ENCODE measurements at places on chromosomes 2 and 18. TPM values are rescaled to one million over a fixed set of nuclear protein-coding genes. Genes with fewer than 3 reads are reported as not detected.

DNA sequence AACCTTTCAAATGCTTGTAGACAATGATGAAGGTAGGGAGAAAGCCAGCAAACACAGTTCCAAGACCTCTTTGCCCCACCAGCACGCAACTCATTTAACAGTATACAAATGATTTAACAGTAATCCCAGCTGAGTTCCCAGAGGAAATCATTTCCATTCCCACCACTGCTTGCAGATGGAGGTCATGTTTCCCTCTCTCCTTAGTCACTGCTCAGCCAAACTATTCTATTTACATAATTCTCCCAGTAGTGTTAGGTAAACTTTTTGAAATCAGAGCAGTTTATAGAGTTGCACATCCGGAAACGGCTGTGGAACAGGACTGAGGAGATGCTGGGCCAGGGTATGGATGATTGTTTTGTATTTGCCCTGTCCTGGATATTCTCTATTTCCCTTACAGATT lies 328.5 kb downstream of the FIGN start:
- DNase-seq: no peak

- no peak for DNase-seq
Measured at GRCh38 chr2:200345975-200346374, 39.5 kb downstream of the SPATS2L start.

GRCh38 chr2:26612522-26613240 lies 28.5 kb downstream of the CIB4 start:
- DNase-seq: peak; percentile 60

GRCh38 chr2:218036371-218036770 lies 32.7 kb upstream of the RUFY4 start:
- no peak for DNase-seq

The RNF144A gene
- 12.3 TPM for total RNA-seq

DNA sequence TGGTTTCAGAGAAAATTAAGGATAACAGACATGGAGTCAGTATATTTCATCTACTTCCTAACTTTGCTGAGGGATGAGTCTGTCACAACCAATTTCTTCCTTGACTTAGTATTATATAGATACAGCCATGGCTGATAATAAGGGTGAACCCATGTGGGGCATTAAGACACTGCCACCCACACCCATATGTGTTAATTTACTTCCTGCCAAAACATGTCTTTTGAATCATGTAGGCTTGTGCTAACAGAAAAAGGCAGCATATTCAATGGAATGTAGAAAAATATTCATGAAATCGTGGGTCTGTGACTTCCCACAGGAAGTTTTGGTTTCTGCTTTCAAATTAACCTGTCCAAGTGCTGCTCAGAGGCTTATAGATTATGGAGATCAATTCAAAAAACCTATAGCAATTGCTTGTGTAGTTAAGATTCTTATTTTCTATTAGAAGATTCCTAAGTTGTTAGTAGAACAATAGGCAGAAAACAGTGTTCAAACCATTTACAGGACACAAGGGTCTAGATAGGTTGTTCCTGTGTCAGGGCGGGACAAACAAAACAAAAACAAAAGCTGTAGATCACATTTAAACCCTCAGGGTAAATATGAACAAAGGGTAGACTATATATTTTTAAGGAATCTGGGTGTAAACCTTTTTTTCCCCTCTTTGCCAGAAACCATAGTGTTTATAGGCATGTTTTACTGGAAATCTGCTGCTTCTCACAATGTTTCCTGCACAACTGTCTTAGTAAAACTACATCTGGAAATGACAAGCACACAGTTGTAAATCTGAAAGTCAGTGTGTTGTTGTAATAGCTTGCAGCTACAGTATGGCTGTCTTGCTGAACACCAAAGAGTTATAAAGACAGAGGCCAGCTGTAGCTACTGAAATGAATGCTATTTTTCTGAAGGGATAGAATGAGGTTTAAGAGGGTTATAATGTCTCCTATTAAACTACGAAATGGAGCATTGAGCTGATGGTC lies 691.2 kb downstream of the EPHA4 start:
- DNase-seq: no peak

GRCh38 chr2:12300019-12300602 lies 416.6 kb upstream of the TRIB2 start:
- DNase-seq: no peak

GRCh38 chr18:69002233-69002632 lies 204.4 kb downstream of the CCDC102B start:
- no peak for DNase-seq

GRCh38 chr2:25615920-25616319 lies 57.5 kb downstream of the DTNB start:
- DNase-seq: no peak

The C18orf54 gene
- 3.1 TPM for total RNA-seq

- DNase-seq: no peak
Measured at GRCh38 chr18:58226429-58226828, 182.4 kb downstream of the NEDD4L start.

The TRIM54 gene
- 0.31 TPM for total RNA-seq

GRCh38 chr2:176189681-176190641 lies 1.5 kb downstream of the HOXD1 start:
- peak; percentile 58 for DNase-seq

DNA sequence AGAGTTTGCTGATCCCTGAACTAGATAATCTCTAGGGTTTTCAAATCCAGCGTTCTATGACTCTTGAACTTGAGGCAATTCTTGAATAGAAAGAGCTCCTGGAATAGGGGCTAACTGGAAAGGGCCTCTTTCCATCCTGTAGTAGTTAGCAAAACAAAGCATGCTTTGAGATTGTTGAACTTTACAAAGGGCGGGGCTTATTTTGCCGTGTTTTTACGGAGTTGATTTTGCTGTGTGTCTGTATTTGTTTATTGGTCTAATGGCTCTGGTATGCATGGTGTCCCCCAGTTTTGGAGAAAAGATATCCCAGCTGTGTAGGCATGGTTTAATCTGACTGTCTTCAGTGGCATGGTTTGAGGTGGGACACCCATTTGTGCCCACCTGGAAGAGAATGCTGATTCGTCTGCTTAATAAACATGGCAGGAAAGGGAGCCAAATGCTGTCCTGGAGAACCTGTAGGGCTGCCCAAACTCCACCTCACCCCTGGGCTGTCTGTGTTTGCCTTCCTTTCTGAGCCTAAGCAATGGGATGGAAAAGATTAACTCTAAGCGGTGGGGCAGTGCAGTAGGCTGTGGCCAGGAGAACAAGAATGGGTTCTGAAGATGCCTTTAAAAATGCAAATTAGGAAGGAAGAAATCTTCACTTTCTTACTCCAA lies 74.1 kb upstream of the FOSL2 start:
- DNase-seq: no peak

The RAPH1 gene
- total RNA-seq: 90.7 TPM

GRCh38 chr2:233919938-233920337 lies 2.8 kb downstream of the TRPM8 start:
- no peak for DNase-seq

- peak; percentile 90 for DNase-seq
Measured at GRCh38 chr2:188293601-188294351, 2.1 kb downstream of the GULP1 start.

- no peak for DNase-seq
Measured at GRCh38 chr2:35099342-35099741, 1256.2 kb upstream of the CRIM1 start.

The AOX1 gene
- 38.6 TPM for total RNA-seq

GRCh38 chr2:178309541-178309940 lies 115.2 kb downstream of the OSBPL6 start:
- DNase-seq: no peak

DNA sequence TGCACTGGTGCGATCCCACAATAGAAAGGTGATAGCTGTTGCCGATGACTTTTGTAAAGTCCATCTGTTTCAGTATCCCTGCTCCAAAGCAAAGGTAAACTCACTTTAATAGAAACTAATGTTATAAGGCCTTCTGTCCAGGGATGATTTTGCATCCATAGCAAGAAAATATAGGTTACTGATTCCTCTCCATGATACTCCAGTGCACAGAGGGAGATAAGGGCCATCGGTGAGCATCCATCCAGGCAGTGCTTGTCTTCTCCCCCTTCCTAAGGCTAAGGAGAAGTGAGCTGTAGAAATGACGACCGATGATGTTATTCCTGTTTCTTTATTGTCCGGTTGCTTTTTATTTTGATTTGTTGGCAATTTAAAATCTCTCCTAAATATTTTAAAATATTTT lies 32.1 kb downstream of the COX7A2L start:
- DNase-seq: no peak

DNA sequence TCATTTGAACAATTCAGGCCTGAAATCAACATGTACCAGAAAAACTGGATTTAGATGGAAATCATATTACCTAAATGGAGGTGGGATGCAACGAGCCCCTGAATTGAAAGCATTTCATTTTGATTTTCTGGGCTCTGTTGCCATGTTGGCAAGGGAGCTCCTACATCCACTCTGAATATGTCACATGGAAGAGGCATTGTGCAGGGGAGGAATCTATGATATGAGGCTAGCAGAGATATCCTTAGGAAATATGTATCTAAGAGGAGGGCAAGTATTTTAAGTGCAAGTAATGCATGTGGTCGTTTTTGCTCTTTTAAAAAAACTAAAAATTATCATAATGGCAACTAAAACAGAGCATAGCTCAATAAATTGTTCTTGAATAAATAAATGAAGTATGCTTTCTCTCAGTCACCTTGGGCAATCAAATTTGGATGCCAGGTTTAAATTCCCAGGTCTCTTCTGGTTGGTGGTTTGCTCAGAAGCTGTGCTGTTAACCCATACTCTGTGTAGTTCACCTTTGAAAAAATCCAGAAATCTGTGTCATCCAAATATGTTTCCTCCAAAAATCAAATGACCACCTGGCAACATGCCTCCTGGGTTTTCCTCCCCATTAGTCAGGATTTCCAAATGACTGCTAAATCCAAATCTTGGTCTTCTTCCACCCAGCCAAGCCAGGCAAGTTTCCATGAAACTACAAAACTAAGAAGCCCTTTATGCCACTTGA lies 6.5 kb upstream of the LGALSL start:
- no peak for DNase-seq

DNA sequence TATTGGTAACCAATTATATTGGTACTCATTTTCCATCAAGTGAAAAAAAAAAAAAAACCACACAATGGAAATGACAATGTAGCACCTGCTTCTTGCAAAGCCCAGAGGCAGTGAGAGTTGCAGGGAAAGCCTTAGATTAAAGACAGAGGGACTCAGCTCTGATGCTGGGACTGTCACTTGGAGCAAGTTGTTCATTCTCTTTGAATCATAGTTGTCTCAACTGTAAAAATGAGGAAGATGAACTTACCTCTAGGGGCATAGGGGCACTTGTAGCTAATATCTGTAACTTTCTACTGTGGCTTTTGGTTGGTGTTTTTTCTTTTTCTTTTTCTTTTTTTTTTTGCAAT lies 81.4 kb upstream of the LPIN2 start:
- DNase-seq: no peak

The TOGARAM2 gene
- 0.60 TPM for total RNA-seq

GRCh38 chr2:150702791-150703190 lies 215.3 kb upstream of the RND3 start:
- no peak for DNase-seq

DNA sequence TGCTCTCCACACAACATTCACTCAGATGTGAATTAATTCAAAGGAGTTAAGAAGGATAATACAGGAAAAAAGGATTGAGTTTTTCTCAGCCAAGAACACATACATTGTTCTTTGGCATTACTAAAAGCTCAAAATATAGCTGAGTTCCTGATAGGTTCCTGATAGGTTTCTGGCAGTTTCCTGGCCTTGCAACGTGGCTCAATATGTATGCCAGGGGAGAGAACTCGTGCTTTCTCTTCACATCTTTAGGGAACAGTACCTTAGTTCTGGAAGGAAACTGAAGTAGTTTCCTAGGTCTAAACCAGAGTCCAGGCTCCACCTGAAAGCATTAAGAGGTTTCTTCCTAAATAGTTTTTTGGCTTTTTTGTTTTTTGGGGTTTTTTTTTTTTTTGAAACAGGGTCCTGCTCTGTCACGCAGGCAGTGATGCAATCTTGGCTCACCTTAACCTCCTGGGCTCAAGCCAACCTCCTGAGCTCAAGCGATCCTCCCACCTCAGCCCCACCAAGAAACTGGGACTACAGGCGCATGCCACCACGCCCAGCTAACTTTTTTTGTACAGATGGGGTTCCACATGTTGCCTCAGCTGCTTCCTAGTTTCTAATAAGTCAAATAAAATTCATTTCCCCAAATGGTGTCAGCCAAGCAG lies 42.8 kb downstream of the ESCO1 start:
- no peak for DNase-seq

- no peak for DNase-seq
Measured at GRCh38 chr18:59514203-59514602, 155.1 kb upstream of the LMAN1 start.

GRCh38 chr18:79447703-79448367 lies 52.1 kb downstream of the NFATC1 start:
- no peak for DNase-seq

The RAB1A gene
- total RNA-seq: 166 TPM

GRCh38 chr2:119821266-119821665 lies 61.5 kb downstream of the PTPN4 start:
- DNase-seq: no peak

GRCh38 chr2:202632682-202633290 lies 2.0 kb upstream of the FAM117B start:
- no peak for DNase-seq

DNA sequence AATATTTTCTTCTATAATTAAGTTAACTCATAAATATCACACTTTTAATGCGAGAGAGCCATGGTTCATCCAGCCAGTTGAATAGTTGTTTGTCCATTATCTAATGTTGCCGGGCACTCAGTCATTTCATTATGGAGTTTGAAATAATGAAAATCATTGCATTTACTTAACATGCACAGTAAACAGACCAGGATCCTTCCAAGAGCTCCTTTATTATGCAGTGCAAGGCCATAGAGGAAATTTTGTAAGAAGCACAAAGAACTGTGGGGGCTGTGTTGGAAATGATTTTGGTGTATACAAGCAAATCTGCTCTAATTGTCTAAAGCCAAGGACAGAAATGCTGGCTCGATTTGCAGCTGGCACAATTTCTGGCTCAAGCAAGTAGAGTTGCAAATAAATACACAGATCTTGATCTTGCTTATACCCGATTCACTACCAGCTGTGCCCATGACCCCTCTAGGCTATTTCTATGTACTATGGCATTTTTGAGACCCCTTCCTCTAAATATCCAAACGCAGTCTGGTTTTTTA lies 400.3 kb upstream of the HNRNPA3 start:
- DNase-seq: no peak

The ABCB11 gene
- 0.03 TPM for total RNA-seq

DNA sequence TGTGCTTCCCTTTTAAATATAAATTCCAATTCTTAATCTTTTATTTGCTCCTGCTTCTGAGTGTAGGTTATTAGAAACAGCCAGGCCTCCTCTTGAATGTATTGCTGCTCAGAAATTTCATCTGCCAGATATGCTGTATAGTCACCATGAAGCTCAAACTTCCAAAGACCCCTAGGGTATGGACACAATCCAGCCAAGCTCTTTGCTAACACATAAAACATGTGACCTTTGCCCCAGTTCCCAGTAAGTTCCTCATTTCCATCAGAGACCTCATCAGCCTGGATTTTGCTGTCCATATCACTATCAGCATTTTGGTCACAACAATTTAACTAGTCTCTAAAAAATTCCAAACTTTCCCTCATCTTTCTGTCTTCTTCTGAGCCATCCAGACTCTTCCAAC lies 75.2 kb downstream of the MAP2 start:
- DNase-seq: no peak

- no peak for DNase-seq
Measured at GRCh38 chr18:78393086-78393862, 586.3 kb upstream of the SALL3 start.

The TFCP2L1 gene
- 172 TPM for total RNA-seq

GRCh38 chr18:50152900-50153299 lies 42.0 kb downstream of the MYO5B start:
- DNase-seq: no peak

The TMBIM1 gene
- 217 TPM for total RNA-seq

All from kidney (tissue), 22 donors.